ENCODE measurements at places on chromosomes 16 and 17.

GRCh38 chr16:74611721-74612120 is 4.8 kb upstream of the GLG1 start:
- DNase-seq = no peak

GRCh38 chr16:11632455-11632939 is 35.8 kb upstream of the SNN start:
- DNase-seq = no peak

- no peak for DNase-seq
Measured at GRCh38 chr16:10009684-10010083, 172.5 kb downstream of the GRIN2A start.

GRCh38 chr16:57837305-57838125 is 35.2 kb upstream of the KIFC3 start:
- no peak for DNase-seq

GRCh38 chr17:35735036-35735805 is 3.8 kb downstream of the RASL10B start:
- DNase-seq = no peak

- no peak for DNase-seq
Measured at GRCh38 chr16:27269300-27270150, 953 bp upstream of the NSMCE1 start.

GRCh38 chr17:32197987-32198386 is 55.7 kb downstream of the RHOT1 start:
- DNase-seq = no peak

GRCh38 chr17:77616254-77616731 is 342.2 kb upstream of the TNRC6C start:
- DNase-seq = no peak

GRCh38 chr17:76452127-76452659 is 759 bp downstream of the UBE2O start:
- DNase-seq = no peak

DNA sequence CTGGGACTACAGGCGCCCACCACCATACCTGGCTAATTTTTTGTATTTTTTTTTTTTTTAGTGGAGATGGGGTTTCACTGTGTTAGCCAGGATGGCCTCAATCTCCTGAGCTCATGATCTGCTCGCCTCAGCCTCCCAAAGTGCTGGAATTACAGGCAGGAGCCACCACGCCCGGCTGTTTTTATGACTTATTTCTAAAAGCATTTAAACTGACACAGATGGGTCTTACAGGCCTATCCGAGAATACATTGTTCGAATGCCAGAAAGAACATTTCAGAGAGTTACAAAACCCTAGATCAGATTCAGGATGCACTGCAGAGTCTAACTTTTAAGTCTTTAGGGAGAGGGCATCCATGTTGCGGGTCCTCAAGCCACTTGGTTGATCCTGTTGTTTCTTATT is 234.7 kb upstream of the MAF start:
- no peak for DNase-seq

- DNase-seq = no peak
Measured at GRCh38 chr17:30600830-30601494, 123.8 kb downstream of the GOSR1 start.

Measured in brain pericyte (primary cell).